Endothelial cell of umbilical vein (primary cell): ENCODE measurements at places on chromosomes 6 and 20. TPM values are rescaled to one million over a fixed set of nuclear protein-coding genes. Genes with fewer than 3 reads are reported as not detected.

GRCh38 chr6:43687437-43688347, at the start of gene MRPS18A:
TSS of gene MRPS18A (minus strand) at chr6:43687791. CDS start at chr6:43687779, 12 bp downstream.
- H3K36me3 ChIP-seq = no peaks in the 10 kb centered on the region
- no peaks in the 10 kb centered on the region for H3K27me3 ChIP-seq
- H3K27ac ChIP-seq = peak within 1 kb of the TSS; percentile 64
- H3K4me1 ChIP-seq = peaks cover 13% of the 10 kb centered on the region
- H3K4me3 ChIP-seq = peak within 1 kb of the TSS; percentile 95
- DNase-seq = peak; percentile 71

DNA sequence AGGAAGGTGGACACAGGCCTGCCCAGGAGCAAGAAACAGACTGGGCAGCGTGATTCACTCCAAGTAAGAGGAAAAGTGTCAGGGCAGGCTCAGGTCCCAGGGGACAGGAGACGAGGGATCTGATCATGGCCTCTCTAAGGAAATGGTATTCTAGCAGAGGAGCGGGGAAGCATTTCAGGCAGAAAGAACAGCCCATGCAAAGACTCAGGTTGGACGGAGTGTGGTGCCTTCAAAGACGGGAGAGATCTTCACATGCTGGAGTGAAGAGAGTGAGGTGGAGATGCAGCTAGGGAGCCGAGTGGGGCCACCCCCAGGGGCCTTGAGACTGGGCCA, 161.1 kb downstream of the SYCP2 start:
- H3K4me1 ChIP-seq = no peaks in the 10 kb centered on the region
- no peak overlapping the region for H3K4me3 ChIP-seq
- no peaks in the 10 kb centered on the region for H3K36me3 ChIP-seq
- no peaks in the 10 kb centered on the region for H3K27me3 ChIP-seq
- H3K27ac ChIP-seq = no peak overlapping the region

The ZSCAN23 gene
- polyA plus RNA-seq = 0.28 and 0.53 TPM in 2 replicates

DNA sequence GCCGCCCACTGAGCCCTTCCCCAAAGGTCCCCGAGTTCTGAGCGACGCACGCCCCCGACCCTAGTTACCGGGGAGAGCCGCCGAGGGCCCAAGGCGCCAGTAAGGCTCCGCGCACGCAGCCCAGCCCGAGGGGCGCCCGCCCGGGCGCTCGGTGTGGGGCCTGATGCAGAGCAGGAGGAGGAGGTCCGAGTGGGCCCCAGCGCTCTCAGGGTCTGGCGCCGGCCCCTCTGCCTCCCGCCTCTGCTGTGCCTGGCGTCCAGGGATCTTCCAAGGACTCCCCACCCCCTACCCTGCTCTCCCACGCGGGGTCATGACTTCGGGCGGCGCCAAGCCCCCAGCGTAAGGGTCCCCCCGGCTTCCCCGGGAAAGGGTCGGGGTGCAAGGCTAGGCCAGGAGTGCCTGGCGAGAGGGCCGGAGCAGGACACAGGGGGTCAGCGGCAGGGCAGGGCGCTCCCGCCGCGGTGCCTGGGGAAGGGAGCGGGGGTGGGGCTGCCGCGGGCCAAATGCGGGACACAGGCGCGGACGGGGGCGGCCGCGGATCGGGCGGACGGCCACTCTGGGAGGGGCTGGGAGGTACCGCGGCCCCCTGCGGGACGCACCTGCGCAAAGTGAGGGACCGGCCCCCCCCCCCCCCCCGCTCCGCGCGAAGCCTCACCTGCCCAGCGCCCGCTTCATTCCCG, 637 bp downstream of the ABHD12 start:
- peaks cover 9% of the 10 kb centered on the region for H3K4me1 ChIP-seq
- H3K27ac ChIP-seq = peak overlapping the region; percentile 72
- H3K36me3 ChIP-seq = no peaks in the 10 kb centered on the region
- H3K27me3 ChIP-seq = no peaks in the 10 kb centered on the region

GRCh38 chr6:49257549-49257948, 205.5 kb downstream of the MMUT start:
- no peaks in the 10 kb centered on the region for H3K4me1 ChIP-seq
- no peak for DNase-seq
- H3K27ac ChIP-seq = no peak overlapping the region
- no peaks in the 10 kb centered on the region for H3K27me3 ChIP-seq
- no peak overlapping the region for H3K4me3 ChIP-seq

The RAD21L1 gene
- 0.06 TPM in 1 of 2 replicates, not detected in the other for polyA plus RNA-seq

DNA sequence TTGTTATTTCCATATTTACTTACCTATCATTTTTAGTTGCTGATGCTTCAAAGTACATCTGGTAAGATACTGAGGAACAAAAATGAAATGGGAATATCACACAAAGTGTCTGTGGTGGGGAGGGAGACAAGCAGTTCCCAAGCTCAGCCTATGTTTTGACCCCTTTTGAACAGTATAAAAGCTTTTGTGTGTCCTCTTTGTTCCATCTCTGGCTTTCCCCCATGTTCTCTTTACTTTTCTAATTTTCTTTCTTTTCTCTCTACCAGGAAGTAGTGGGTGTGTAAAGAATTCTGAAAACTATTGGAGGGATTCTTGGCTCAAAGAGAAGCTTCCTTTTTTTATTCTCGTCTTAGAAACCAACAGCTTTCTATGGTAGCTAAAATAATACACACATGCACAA, 7.4 kb downstream of the TAAR2 start:
- DNase-seq = no peak
- H3K27ac ChIP-seq = no peak overlapping the region
- H3K4me1 ChIP-seq = no peaks in the 10 kb centered on the region
- H3K36me3 ChIP-seq = no peaks in the 10 kb centered on the region
- H3K27me3 ChIP-seq = peaks cover 1% of the 10 kb centered on the region

The PARD6B gene
- polyA plus RNA-seq = 0.03 TPM in 1 of 2 replicates, not detected in the other

The PLTP gene
- 118 TPM in 2 replicates for polyA plus RNA-seq

DNA sequence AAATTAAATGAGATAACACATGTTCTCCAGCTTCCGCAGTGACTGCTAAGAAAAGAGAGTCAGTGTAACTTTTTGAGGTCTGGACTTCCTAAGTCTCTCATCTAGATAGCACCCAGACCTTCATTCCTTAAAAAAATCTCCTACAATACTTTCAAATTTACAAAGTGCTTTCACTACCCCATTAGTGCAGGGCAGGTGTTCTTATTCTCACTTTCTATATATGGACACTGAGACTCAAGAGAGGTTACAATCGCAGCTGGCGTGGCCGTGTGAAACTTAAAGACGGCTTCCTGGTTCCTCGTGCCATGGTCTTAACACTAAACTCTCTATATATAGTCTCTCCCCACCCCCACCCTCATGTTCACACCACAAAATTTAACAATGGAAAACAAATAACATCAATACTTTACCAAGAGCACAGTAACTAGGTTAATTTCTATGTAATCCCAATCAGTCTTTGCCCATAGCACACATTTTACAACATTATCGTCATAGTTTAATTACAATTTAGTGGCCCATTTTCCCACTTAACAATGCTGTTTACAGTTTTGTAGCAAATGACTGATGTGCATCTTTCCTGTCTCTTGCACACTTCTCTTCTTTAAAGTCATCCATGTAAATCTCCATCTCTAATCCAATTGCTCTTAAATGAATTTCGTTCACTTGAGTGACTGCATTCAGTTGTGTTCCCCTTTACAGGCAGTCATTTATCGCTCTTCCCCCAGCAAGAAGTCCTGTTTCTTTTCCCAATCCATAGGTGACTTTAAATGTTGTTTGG, 78.8 kb upstream of the ARID1B start:
- H3K27me3 ChIP-seq = peaks cover 2% of the 10 kb centered on the region
- H3K27ac ChIP-seq = no peak overlapping the region
- no peak overlapping the region for H3K4me3 ChIP-seq
- no peak for DNase-seq
- no peaks in the 10 kb centered on the region for H3K36me3 ChIP-seq

The MMP24 gene
- 0.48 and 0.54 TPM in 2 replicates for polyA plus RNA-seq

GRCh38 chr20:52242237-52243230, 51.0 kb upstream of the ZFP64 start:
- no peaks in the 10 kb centered on the region for H3K4me1 ChIP-seq
- H3K27ac ChIP-seq = no peak overlapping the region

The GPR63 gene
- polyA plus RNA-seq = 0.03 and 0.06 TPM in 2 replicates

DNA sequence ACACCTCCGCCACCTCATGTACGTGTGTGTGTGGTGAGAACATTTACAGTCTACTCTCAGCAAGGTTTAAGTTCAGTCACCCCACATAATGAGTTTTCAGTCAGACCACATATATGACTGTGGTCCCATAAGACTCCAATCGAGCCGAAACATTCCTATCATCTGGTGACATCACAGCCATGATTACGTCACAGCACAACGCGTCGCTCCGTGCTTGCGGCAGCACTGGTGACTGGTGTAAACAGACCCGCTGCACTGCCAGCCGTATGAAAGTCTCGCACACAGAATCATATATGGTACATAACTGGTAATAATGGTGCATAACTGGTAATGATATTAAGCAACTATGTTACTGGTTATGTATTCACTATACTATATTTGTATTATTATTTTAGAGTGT, 150.7 kb downstream of the DLL1 start:
- no peaks in the 10 kb centered on the region for H3K4me1 ChIP-seq
- no peak overlapping the region for H3K4me3 ChIP-seq
- H3K27ac ChIP-seq = no peak overlapping the region

- no peak for DNase-seq
- H3K4me3 ChIP-seq = no peak overlapping the region
- no peaks in the 10 kb centered on the region for H3K36me3 ChIP-seq
- H3K27ac ChIP-seq = no peak overlapping the region
- H3K4me1 ChIP-seq = no peaks in the 10 kb centered on the region
Observed at GRCh38 chr6:51200676-51201075, 382.0 kb downstream of the TFAP2B start.

DNA sequence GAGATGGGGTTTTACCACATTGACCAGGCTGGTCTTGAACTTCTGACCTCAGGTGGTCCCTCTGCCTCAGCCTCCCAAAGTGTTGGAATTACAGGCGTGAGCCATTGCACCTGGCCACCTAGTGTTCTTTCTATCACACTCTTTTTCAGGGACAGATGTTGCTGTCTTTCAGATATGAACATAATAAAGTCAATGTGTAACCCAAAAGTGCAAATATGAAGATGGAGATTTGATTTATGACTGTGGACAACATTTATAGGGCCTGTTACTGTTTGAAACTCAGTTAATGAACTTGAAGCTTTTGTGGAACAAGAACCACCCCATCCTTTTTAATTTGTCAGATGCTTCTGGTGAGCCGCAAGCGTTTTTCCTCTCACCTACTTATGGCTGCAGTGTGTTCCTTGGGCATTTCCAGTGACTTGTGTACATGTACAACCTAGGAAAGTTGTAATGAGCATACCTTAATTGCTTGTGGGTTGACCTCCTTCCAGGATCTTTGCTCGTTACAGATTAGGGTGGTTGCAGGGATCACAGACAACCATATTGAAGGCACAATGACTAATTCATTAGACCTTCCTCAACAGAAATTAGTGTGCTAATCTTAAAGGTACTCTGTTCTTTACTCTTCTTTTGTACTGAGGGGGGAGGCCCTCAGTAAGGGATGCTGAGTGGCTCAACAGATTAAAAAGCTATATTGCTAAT, 6.8 kb downstream of the TBPL1 start:
- no peak overlapping the region for H3K4me3 ChIP-seq
- no peak for DNase-seq
- H3K27me3 ChIP-seq = no peaks in the 10 kb centered on the region
- no peaks in the 10 kb centered on the region for H3K36me3 ChIP-seq
- peaks cover 9% of the 10 kb centered on the region for H3K4me1 ChIP-seq

- H3K4me1 ChIP-seq = no peaks in the 10 kb centered on the region
- no peaks in the 10 kb centered on the region for H3K36me3 ChIP-seq
- no peaks in the 10 kb centered on the region for H3K27me3 ChIP-seq
- H3K4me3 ChIP-seq = no peak overlapping the region
- no peak for DNase-seq
Observed at GRCh38 chr6:35519313-35520015, 6.8 kb upstream of the TULP1 start.

The MAFB gene
- 3.4 and 4.0 TPM in 2 replicates for polyA plus RNA-seq

GRCh38 chr6:162688751-162689345, 38.7 kb downstream of the PRKN start:
- no peaks in the 10 kb centered on the region for H3K4me1 ChIP-seq
- H3K36me3 ChIP-seq = no peaks in the 10 kb centered on the region
- H3K27me3 ChIP-seq = no peaks in the 10 kb centered on the region
- DNase-seq = no peak
- no peak overlapping the region for H3K4me3 ChIP-seq

DNA sequence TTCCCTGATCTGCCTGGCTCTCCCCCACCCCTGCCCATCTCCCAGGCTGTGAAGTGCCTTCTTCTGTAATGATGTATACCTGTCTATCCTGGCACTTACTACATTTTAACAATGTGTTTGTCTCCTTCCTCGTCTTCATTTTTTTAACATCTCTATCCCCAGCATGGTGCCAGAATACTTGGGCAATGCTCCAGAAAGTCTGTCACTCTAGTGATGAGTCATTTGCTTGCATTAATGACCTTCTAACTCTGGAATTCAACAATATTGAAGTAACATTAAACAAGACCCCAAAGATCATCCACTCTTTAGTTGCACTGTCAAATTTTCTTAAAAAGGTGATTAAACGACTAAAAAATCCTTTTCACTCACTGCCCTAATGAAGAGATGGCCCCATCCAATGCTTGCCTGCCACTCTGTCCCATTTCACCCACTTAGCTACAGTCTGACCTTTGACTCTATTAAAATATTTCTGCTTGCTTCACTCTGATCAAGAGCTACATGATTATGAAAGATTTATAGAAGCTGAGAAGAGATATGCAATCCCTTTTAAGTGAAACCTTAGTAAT, 7.7 kb upstream of the KLHL31 start:
- DNase-seq = peak; percentile 86
- no peak overlapping the region for H3K4me3 ChIP-seq
- peaks cover 8% of the 10 kb centered on the region for H3K4me1 ChIP-seq

DNA sequence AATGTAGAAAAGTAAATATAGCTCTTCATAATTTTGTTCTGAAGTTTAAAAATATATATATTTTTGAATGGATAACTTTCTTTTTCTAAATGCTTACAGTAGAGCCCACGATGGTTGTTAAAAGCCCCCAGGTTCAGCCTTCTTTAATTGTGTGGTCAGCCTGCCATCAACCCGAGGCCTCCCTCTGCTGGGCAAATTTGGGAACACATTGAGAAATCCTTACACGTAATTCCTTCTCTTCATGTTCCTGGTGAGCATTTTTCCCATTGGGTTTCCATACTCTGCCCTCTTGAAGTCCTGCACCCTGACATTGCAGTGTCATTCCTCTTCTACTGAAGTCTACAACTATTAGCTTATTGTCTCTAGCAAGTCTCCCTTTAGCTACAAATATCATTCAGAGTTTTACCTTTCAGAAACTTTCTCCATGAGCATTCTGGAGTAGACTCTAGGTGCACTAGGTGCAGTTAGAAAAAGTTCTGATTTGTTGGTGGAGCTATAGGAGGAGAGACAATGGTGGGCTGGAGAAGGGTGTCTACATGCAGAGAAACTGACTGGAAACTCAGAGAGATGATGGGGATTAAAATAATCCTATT, 40.6 kb downstream of the TRIM38 start:
- no peaks in the 10 kb centered on the region for H3K4me1 ChIP-seq
- H3K27me3 ChIP-seq = no peaks in the 10 kb centered on the region
- no peak overlapping the region for H3K27ac ChIP-seq
- H3K4me3 ChIP-seq = no peak overlapping the region

The MUCL3 gene
- not detected in 2 replicates for polyA plus RNA-seq

DNA sequence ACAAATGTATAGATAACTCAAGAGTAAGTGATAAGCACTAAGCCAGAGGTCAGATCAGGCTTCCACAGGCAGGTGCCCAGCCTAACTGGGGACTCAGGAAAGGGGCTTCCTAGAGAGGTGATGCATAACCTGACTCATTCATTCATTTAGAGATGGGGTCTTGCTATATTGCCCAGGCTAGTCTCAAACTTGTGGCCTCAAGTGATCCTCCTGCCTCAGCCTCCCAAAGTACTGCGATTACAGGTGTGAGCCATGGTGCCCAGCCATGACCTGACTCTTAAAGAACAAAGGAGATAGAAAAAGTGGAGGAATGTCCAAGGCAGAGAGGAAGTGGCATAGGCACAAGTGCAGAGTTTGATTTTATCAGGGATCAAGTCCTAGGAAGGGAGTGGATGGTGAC, 41.9 kb downstream of the GJA10 start:
- H3K27me3 ChIP-seq = peaks cover 3% of the 10 kb centered on the region
- DNase-seq = no peak
- no peaks in the 10 kb centered on the region for H3K4me1 ChIP-seq
- no peak overlapping the region for H3K27ac ChIP-seq
- no peaks in the 10 kb centered on the region for H3K36me3 ChIP-seq
